ENCODE measurements at places on chromosomes 1 and 21. TPM values are rescaled to one million over a fixed set of nuclear protein-coding genes. Genes with fewer than 3 reads are reported as not detected.

CD34 gene
- total RNA-seq, result 70.2 TPM

SLFNL1 gene
- total RNA-seq, result 0.17 TPM

WDR64 gene
- total RNA-seq, result not detected

TAL1 gene
- 2.5 TPM for total RNA-seq

SLAMF1 gene
- total RNA-seq, result 5.0 TPM

CSRP1 gene
- total RNA-seq, result 7,984 TPM

PLPPR4 gene
- total RNA-seq, result 0.83 TPM

OR2AK2 gene
- total RNA-seq, result not detected

HHIPL2 gene
- 0.63 TPM for total RNA-seq

BLACAT1 gene
- total RNA-seq, result not detected

PODN gene
- 116 TPM for total RNA-seq

NRIP1 gene
- total RNA-seq, result 25.7 TPM

MFSD2A gene
- total RNA-seq, result 1.7 TPM

CD48 gene
- 14.6 TPM for total RNA-seq

LCE1B gene
- not detected for total RNA-seq

LMNA gene
- 311 TPM for total RNA-seq

C1orf141 gene
- not detected for total RNA-seq

KCNA10 gene
- total RNA-seq, result not detected

Measured in esophagus muscularis mucosa (tissue), 4 donors.